ENCODE measurements at places on chromosomes 12 and 14.

DNA sequence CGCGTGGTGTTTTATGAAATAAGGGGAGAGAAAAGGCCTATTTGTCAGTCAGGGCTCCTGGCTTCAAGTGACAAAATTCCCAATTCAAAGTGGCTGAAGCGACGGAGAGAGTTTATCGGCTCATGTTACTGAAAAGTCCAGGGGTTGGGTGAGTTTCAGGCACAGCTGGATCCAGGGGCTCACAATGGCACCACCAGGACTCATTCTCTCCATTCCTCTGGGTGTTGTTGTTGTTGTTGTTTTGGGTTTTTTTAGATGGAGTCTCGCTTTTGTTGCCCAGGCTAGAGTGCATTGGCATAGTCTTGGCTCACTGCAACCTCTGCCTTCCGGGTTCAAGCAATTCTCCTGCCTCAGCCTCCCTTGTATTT lies 119.4 kb downstream of the SCARB1 start:
- DNase-seq = no peak

- DNase-seq = no peak
These were observed 28.9 kb downstream of the BCL11B start for GRCh38 chr14:99242816-99243721.

DNA sequence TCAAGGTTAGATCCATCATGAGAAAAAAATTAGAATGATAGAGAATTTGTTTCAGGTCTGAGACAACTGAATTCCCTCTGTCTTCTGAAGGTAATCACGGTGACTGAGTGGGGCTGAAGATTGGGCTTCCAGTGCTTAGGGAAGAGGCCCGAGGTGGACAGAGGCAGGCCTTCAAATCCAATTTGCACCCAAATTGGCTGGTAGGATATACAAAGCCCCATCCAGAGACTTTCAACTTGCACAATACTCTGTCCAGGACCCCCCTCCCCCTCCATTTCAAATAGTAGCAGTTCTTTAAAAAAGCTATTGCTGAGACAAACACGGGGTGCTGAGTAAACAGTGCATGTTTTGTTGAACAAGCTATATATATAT lies 3.6 kb upstream of the FOXG1 start:
- no peak for DNase-seq

- DNase-seq = no peak
These were observed 10.2 kb downstream of the OR6S1 start for GRCh38 chr14:20631023-20631879.

- no peak for DNase-seq
These were observed 159.2 kb downstream of the MYRFL start for GRCh38 chr12:69984241-69984640.

DNA sequence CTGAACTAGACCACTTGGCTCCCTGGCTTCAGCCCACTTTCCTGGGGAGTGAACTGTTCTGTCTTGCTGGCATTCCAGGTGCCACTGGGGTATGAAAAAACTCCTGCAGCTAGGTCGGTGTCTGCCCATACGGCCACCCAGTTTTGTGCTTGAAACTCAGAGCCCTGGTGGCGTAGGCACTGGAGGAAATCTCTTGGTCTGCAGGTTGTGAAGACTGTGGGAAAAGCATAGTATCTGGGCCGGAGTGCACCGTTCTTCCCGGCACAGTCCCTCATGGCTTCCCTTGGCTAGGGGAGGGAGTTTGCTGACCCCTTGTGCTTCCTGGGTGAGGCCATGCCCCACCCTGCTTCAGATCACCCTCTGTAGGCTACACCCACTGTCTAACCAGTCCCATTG lies 33.8 kb downstream of the TRAFD1 start:
- no peak for DNase-seq

- DNase-seq = no peak
These were observed 18.1 kb upstream of the SGPP1 start for GRCh38 chr14:63745858-63746425.

DNA sequence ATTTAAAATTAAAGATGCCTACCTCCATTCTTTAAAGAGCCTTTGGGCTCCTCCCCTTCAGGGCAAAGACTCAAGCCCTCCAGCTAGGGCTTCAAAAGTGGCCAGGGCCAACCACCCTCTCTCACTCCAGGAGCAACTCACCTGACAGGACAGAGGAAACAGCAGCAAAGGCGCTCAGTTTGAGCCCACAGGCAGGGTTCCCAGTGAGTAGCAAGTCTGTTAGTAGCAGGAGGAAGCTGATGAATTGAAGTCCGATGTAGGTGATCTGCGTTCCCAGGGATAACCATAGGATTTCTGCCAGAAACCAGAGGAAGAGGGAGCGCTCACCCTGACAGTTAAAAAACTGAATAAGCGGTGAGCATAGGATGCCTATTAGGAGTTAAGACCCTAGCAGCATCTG lies 15.7 kb downstream of the GSG1 start:
- no peak for DNase-seq

DNA sequence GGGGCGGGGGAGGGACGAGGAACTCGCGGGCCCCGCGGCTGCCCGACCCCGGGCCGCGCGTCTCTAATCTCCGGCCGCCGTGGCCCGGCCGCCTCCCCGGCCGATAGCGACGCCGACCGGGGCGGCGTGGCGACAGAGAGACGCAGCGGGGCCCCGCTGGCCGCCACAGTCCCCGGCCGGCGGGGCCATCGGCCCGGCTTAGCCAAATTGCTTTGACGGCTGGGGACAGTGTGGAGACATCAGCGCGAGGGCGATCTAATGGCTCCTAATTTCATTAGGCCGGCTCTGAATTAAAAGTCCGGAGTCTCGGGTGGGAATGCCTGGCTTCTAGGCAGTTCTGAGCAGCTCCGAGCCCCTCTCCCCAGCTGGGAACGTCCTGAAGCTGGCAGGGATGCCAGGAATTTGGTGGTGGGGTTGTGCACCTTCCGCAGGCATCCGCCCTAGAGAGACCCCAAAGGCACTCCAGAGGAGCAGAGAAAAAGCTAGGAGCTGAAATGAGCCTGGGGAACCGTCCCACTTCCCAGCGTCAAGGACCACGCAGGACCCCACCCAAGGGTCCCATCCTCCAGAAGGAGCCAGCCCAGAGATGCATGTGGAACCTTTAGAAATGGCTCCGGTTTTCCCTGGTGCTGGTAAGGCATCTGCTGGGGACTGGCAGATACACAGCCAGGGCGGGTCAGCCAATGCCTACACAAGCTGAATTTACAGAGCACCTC lies 9.6 kb downstream of the TBX5 start:
- DNase-seq = no peak

GRCh38 chr12:19882346-19882745 lies 443.1 kb downstream of the AEBP2 start:
- no peak for DNase-seq

- no peak for DNase-seq
These were observed 17.0 kb downstream of the NCOR2 start for GRCh38 chr12:124550123-124551089.

DNA sequence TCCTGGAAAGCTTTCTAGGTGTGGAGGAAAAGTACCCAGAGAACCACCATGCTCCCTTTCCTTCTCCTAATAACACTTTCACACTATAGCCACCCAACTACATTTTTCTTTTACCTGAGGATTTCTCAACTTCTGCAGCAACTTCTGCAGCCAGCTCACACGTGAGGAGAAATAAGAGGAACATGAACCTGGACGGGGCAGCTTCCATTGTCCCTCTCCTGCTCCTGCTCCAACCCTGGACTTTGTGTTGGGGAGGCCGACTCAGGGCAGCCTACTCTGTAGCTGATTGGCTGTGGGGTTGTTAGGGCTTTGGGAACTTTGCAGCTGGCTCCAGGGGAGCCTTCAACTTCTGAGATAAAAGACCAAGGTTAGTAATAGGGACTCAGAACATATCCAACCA lies at the start of gene ERP27:
Gene ERP27, minus strand, starts transcription at position 237 of the 400 bp plus-strand sequence. Its CDS starts 29 bp downstream, at position 208.
- DNase-seq = no peak

DNA sequence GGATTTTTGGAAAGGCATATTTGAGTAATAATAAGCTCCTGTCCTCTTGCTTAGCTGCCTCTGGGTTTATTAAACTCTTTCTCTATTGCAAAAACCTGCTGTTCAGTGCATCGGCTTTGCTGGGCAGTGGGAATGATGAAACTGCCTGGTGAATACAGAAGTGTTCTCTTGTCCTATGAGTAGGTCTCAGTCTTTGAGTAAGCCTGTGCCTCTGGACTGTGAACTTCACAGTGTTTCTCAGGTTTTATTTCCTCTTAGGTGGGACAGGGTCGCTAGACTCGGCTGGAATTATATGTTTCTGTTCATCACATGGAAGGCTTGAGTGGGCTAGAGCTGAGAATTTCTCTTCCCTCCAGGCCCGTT lies 46.4 kb downstream of the CRADD start:
- no peak for DNase-seq

DNA sequence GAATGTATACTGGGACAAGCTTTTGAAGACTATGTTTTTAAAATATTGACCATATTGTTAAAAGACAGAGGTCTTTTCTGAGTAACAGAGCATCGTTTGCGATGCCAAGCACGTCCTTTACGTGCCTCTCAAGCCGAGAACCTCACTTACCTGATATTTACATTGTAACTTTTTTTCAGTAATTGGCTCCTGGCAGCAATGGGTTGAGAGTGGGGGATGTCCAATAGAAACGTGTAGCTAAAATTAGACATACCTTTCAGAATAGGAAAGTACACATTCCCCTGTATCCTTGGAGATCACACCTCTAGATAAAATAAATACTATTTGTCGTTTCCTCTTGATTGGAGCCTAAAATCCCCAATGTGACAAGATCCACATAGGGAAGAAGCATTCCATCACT lies 222.2 kb upstream of the RGS6 start:
- DNase-seq = no peak

GRCh38 chr12:52976574-52977071 lies 27.7 kb downstream of the KRT18 start:
- no peak for DNase-seq

DNA sequence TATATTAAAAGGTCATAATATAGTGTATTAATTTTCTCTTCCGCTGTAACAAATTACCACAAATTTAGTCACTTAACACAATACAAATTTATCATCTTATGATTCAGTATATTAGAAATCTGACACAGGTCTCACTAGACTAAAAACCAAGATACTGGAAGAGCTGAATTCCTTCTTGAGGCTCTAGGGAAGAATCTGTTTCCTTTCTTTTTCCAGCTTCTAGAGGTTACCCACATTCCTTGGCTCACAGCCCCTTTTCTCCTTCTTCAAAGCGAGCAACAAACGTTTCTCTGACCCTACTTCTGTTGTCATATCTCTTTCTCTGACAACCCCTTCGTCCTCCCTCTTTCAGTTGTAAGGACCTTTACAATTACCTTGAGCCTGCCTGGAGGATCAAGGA lies 43.4 kb upstream of the AMN1 start:
- DNase-seq = no peak

GRCh38 chr12:81207664-81208063 lies 129.8 kb downstream of the ACSS3 start:
- no peak for DNase-seq

- no peak for DNase-seq
These were observed 4.2 kb downstream of the RDH5 start for GRCh38 chr12:55724226-55724939.

DNA sequence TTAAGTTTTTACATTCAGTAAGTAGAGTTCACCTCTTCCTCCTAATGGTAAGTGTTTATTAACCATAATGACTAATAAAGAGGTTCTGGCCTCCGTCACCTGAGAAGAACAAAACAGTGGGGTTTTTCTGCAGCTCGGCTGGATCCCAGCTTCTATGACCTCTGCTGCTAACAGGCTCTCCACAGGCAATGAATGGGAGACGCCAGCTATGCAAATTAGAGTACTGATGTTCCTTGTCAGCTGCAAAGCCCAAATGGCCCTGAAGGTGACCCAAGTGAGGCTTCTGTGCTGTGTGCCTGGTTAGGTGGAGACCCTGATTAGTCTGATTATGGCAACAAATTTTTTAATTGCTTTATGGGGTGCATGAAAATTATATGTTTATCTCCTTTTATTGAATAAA lies 218.1 kb downstream of the APAF1 start:
- no peak for DNase-seq

GRCh38 chr12:55720894-55721444 lies 776 bp downstream of the RDH5 start:
- no peak for DNase-seq

DNA sequence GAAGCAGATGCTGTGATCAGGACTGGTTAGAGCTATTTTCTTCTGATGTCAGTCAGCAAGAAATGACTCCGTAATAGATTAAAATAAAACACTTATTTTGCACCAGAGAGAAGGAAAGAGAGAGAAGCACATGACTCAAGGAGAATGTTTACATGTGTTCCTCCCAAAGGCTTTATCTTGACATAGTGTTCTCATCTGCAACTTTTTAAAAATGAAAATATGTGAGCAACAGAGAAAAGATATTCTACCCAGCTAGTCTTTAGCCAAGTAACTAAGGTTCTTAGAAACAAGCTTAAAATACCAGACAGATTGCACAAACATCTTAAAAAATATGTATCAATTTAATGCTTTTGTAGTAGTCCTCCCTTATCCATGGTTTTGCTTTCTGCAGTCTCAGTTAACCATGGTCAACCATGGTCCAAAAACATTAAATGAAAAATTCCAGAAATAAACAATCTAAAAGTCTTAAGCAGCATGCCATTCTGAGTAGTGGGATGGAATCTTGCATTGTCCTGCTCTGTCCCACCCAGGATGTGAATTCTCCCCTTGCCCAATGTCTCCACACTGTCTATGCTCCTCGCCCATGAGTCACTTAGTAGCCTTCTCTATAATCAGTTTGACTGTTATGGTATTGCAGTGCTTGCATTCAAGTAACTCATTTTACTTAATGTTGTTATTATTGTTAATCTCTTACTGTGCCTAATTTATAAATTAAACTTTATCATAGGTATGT lies 9.9 kb downstream of the SERPINA10 start:
- no peak for DNase-seq

DNA sequence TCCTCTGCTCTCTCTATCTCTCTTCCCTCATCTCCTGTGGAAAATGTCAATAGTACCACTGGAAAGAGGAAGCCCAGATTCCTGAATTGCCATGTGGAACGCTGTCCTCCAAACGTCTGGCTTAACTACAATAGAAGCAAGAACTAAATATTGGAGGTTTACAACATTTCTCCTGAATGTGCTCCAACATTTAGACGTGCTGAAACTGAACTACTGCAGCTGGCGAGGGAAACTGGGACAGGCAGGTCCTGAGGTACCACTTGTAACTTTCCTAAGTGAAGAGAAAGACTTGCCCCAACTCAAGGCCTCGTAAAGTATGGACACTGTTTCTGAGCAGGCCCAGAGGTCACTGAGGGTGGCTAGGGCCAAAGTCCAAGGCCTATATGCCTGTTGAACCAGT lies 187.7 kb downstream of the NTF3 start:
- no peak for DNase-seq

All from DMS153 (cell line).